Left colon (tissue), 2 donors: ENCODE measurements at places on chromosomes 11 and 22. TPM values are rescaled to one million over a fixed set of nuclear protein-coding genes. Genes with fewer than 3 reads are reported as not detected.

The SH3BP1 gene
- 121 TPM for total RNA-seq

The MOGAT2 gene
- total RNA-seq = 204 TPM

The TMEM86A gene
- 2.0 TPM for total RNA-seq

The PANX1 gene
- 10.4 TPM for total RNA-seq

The IL17REL gene
- total RNA-seq = 0.31 TPM

The ZNF202 gene
- total RNA-seq = 7.5 TPM

The OR9G1 gene
- total RNA-seq = not detected

The SMTNL1 gene
- total RNA-seq = not detected

The LINC01488 gene
- not detected for total RNA-seq
